Heart left ventricle (tissue), 16 donors: ENCODE measurements at places on chromosomes 12 and 14.

GRCh38 chr12:54126029-54126695 is 62.6 kb downstream of the SMUG1 start:
- no peak for DNase-seq

DNA sequence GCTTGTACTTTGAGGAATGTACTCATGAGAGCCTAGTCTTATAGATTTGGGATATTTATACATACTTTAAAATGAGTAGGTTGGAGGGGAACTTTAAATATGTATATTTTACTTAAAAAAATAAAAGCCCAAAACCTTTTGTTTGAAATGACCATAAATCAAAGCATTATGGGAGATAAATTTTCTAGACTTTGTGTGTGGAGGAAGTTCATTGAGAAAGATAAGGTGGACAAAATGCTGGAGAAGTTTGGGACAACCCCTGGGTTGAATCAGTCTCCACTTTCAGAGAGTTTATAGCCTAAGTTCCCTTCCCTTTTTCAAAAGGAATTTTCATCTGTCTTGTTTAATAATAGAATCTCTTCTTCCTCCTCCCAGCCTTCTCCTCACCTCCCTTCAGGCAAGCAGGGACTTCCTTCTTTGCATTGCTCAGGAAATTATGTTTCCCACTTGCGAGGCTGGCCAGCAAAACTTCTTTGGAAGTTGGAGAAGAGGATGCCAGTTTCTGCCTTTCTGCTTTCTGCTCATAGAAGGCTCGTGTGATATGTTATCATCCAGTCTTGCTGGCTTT is 54.2 kb downstream of the CHST11 start:
- DNase-seq: no peak

DNA sequence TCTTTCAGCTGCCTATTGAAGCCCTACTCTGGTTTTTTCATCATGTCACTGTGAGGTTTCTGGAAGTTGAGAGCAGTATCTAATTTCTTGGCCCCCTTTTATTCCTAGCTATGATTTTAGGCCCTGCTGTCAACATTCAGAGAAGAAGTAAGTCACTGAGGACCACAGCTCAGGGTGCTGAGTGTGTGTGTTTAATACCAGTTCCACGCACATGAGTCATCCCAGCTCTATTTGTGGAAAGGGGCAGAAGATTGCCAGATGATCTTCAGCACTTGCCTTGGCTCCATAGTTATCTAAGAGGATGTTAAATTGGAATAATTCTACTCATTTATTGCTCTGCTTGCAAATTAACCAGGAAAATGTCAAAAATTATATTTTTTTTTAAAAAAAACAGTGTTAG is 65.5 kb upstream of the SLC38A4 start:
- DNase-seq: peak; percentile 24

DNA sequence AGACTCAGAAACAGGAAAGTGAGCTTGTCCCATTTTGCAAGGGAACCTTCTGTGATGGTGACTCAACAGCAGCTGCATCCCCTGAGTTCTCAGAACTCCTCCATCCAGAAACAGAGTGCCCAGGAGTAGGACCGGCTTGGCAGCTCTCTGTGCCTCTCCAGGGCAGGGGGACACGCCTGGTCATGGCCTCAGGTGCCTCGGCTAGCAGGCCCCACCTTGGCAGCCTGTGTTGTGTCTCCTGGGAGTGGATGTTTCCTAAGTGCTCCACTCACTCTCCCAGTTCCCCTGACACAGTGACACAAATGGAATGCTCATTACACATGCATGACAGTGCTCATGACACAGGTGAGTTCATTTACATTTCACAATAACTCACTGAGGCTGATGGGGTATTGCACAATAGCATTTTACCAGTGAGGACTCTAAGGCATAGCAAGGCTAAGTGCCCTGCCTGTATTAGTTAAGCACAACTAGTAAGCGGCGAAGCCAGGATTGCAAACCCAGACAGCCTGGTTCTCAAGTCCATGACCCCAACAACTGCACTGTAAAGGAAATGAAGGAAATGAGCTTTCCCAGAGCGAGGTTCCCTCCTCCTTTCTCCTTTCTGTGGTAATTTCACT is 47.4 kb downstream of the CALM1 start:
- no peak for DNase-seq

- no peak for DNase-seq
These were observed 45.8 kb downstream of the YAF2 start for GRCh38 chr12:42192258-42192657.

- DNase-seq: no peak
These were observed 20.5 kb upstream of the ZFP36L1 start for GRCh38 chr14:68813318-68813838.

- DNase-seq: no peak
These were observed 23.6 kb upstream of the AMN1 start for GRCh38 chr12:31752450-31752849.

GRCh38 chr12:132513070-132513398 is 23.1 kb downstream of the FBRSL1 start:
- DNase-seq: no peak

GRCh38 chr14:91373591-91374254 is 43.9 kb downstream of the CCDC88C start:
- DNase-seq: no peak

GRCh38 chr12:43675048-43675904 is 83.3 kb downstream of the PUS7L start:
- DNase-seq: no peak

GRCh38 chr12:1803736-1804135 is 16.6 kb upstream of the LRTM2 start:
- no peak for DNase-seq

- DNase-seq: peak; percentile 63
These were observed 450 bp downstream of the DDN start for GRCh38 chr12:48998497-48999353.

- DNase-seq: peak; percentile 76
These were observed 1.2 kb downstream of the DYRK2 start for GRCh38 chr12:67649570-67650387.

DNA sequence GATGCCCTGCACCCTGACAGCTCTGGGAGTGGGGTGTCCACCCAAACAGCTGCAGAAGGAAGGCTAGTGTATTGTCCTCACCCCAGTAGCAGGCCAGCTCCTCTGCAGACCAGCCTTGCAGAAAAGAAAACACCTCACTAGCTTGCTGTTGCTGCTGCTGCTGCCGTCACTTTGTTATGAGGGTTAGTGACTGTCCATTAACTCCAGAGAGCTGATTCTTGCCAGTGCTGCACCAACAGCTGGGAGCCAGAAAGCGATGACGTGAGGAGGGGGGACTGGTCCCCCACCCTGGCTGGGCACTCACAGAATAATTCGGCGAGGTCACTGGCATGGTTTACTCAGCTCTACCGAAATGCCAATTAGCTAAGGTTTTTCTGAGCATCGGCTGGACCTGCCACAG is 2.8 kb downstream of the SYNDIG1L start:
- no peak for DNase-seq

DNA sequence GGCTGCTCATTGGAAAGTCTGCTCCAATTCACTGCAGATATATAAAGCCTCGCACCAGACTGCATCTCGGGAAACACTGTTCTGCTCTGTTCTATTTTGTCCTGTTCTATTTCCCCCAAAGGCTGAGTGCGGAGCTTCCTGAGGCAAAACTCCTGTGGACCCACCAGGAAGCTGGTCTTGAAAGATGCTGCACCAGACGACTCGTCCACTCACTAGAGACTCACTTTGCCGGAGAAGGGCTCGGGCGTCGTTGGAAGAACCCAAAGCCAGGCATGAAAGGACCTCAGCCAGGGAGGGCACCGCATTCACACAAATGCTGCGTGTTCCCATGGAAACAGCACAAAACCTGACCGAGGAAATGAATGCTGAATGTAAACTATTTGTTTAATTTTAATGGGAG is 331.2 kb upstream of the SFSWAP start:
- no peak for DNase-seq

DNA sequence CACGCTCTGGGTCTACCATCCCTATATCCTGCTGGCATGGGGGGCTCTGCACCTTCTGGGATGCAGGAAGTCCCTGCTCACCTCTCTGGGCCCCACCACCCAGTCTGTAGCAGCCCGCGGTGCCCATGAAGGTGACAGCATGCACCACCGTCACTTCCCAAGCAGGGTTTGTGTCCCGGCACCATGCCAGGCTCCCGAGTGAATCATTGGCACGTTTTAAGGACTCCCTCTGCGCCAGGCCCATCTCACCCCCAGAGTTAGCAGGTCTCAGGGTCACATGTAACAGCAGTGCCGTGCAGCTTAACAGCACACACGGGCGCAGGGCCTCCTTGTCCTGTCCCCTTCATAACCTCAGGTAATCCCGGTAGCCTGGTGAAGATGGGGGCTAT is 19.9 kb downstream of the SETD1B start:
- no peak for DNase-seq

DNA sequence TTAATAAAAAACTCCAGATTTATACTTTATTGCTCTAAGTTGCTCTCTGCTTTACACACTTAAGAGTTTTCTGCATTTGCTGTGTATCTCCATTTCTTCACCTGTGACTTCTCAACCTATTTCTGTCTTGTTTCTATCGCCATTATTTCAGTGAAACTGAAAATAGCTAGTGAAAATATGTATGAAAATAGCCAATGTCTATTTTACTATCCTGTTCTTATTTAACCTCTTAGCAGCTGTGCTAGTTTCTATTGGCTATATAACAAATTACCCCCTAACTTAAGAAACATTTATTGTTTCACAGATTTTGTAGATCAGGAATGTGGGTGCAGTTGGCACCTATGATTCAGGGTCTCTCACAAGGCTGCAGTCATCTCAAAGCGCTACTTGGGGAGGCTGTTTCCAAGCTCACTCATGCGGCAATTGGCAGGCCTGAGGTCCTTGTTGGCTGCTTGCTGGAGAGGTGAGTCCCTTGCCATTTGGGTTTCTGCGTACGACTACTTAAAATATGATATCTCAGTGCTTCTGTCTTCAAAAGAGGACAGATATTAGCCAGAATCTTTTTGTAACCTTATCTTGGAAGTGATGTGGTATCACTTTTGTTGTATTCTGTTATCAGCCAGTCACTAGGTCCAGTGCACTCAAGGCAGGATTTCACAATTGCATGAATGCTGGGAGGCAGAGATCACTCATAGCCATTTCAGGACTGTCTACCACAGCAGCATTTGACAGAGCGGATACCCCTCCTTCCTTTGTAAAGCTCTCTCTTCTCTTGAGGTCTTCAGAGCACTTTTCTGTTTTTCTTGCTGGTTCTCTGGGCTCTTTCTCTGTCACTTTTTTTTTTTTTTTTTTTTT is 7.2 kb downstream of the ERC1 start:
- no peak for DNase-seq

DNA sequence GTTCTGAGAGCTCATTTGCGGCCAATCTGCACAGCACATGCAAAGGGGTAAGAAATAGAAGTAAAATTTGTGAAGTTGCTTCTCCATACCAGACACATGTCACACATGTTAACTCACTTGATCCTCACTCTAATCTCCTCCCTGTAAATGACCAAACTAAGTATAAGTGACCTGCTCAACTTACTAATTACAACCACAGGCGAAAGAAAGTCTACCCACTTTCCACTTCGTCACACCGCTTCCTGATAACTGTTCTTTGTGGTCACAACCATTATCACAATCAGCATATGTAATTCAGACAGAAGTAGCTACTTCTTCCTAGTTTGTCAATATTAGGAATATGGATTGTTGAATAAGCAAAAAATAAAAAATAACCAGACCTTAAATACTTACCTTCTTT is 293.7 kb upstream of the CLEC14A start:
- no peak for DNase-seq

DNA sequence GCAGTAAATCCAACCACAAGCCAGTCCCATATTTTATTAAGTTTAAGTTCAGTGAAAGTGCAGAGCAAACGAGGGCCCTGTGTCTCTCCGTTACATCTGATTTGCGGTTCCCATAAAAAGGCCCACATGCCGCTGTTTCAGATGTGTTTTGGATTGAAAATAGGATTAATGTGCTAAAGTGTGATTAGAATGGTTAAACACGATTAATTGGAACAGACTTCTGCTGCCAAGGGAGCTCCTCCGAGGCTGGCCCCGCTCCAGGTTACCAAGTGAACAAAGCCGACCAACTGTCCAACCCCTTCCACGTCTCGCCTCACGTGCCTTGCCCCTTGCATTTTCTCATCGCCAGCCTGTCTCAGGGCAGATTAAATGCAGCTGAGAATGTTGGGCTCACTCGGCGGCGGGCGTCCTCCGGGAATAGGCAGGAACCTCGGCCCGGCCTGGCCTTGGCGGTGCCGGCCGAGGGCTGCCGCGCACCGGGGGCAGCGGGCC is 166.5 kb upstream of the GSC start:
- DNase-seq: peak; percentile 78

- no peak for DNase-seq
These were observed 5.9 kb downstream of the TCTN2 start for GRCh38 chr12:123676616-123677320.

DNA sequence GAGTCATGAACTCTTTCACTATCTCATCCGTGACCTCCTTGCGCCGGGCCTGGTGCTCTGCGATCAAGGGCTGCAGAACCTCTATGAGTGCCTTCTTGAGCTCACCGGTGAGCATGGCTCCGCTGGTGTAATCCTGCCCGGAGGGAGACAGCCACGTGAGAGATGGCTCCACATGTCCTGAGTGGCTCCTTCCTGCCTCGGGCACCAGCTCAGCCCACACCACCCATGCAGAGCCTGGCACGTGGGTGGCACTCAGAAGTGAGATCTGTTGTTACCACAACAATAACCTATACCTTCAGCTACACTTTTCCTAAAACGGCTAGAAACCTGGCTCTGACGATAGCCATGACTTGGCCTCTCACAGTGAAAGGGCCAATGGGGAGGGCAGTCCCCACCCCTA is 11.8 kb downstream of the SLC25A47 start:
- no peak for DNase-seq

DNA sequence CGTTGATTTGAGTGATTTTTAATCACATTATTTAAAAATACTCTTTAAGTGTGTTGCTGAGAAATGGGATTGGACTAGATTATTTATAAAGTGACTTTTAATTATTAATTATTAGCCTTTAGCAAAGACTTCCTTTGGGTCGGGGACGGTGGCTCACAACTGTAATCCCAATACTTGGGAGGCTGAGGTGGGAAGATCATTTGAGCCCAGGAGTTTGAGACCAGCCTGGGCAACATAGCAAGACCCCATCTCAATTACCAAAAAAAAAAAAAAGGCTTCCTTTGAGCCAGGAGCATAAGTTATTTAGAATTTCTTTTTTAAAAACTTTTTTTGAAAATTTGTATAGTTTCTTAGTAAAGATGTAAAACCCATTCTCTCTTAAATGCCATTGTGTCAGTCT is 8.8 kb downstream of the CHURC1 start:
- DNase-seq: no peak

DNA sequence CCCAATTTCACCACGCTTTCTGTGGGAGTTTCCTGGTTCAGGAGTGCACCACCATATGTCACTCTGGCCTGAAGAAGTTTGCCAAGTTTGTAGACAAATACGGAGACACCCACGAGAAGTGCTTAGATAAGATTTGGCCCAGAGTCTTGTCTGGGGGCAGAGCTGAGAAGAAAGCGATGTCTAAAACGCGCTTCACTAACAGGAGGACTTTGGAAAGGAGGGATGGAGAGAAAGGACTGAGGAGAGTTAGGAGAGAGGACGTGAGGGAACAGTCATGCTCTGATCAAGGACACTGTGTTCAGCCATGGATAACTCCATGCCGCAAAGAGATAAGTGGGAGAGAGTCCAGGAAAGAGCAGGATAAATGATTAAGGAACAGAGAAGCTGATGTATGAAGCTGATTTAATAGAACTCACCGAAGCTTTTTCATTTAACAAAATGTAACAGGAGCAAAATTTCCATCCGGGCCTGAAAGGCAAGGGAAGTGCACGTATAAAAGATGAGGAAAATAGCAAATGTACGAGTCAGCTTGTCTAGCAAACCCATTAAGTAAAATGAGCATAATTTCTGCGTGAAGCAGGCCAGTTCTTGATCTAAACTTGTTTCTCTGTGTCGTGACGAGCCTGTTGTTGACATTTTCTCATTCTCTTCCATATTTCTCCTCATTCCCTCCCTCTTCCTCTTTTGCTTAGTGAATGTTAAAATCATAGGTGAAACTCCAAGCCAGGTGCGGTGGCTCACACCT is 23.4 kb upstream of the MAP3K9 start:
- no peak for DNase-seq
